ENCODE measurements at places on chromosomes 5 and 9. TPM values are rescaled to one million over a fixed set of nuclear protein-coding genes. Genes with fewer than 3 reads are reported as not detected.

IFNB1 gene
- total RNA-seq: not detected

DNAI1 gene
- total RNA-seq: not detected

SUSD3 gene
- 29.7 TPM for total RNA-seq

IFNA21 gene
- total RNA-seq: not detected

ZNG1C gene
- 40.3 TPM for total RNA-seq

SPINK13 gene
- total RNA-seq: not detected

SLC22A4 gene
- 1.7 TPM for total RNA-seq

ZNF618 gene
- total RNA-seq: 0.25 TPM

BARHL1 gene
- total RNA-seq: not detected

- no peak for DNase-seq
Measured at GRCh38 chr5:93911609-93912008, 170.2 kb upstream of the POU5F2 start.

GRCh38 chr9:89813482-89813881 lies 208.7 kb downstream of the GADD45G start:
- DNase-seq: no peak

GRCh38 chr9:94612071-94612470 lies 18.4 kb upstream of the FBP2 start:
- no peak for DNase-seq

DNA sequence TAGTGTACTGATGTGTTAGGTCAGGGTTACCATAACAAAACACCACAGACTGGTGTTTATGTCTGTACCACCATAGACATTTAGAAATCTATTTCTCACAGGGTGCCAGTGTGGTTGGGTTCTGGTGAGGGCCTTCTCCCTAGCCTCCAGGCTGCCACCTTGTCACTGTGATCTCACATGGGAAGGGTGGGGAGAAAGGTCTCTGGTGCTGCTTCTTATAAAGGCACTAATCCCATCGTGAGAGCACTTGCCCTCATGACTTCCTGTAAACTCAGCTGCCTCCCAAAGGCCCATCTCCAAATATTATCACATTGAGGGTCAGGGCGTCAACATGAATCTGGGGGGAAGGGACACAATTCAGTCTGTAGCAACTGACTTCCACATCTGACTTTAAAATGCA lies 49.8 kb downstream of the PIK3R1 start:
- DNase-seq: no peak

DNA sequence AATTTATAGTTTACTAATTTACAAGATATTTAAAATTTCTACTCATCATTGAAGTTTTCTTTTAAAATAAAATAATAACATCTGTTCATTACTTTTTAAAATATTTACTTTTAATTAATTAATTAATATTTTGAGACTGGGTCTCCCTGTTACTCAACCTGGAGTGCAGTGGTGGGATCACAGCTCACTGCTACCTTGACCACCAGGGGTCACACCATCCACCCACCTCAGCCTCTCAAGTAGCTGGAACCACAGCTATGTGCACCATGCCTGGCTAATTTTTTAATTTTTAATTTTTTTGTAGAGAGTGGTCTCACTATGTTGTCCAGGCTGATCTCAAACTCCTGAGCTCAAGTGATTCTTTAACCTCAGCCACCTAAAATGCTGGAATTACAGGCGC lies 1013.6 kb downstream of the CDH9 start:
- DNase-seq: no peak

DNA sequence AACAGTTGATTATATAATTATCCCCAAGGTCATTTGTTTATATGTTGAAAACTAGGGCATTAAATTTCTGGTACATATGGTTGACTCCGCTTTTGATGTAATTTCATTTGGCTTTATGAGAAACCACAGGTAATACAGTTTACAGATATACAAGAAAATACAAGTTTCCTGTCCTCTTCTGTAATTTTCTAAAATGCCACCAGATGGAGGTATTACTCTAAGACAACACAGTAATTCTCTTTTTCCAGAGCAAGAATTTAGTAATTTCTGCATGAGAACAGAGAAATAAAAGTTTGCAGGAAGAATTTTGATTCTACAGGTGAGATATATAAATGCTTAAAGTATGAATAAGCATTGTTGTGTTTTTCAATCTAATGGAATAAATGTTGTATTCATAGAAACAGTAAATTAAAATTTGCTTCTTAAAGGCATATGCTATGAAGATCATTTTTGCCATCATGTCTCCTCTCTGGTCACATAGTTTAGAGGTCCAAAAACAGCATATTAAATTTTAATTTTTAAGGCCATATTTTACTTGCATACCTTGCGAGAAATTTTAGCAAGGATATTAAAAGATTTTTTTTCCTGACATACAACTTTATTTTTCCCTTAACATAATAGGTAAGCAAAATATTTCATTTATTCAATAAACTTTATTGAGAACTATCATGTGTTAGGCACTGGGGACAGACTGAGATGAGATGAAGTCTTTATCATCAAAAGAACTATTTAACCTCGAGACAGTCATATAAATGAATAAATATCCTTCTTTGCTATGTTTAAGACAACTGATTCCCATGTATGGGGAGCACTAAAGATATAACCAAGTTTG lies 22.7 kb downstream of the CHD1 start:
- DNase-seq: no peak

DNA sequence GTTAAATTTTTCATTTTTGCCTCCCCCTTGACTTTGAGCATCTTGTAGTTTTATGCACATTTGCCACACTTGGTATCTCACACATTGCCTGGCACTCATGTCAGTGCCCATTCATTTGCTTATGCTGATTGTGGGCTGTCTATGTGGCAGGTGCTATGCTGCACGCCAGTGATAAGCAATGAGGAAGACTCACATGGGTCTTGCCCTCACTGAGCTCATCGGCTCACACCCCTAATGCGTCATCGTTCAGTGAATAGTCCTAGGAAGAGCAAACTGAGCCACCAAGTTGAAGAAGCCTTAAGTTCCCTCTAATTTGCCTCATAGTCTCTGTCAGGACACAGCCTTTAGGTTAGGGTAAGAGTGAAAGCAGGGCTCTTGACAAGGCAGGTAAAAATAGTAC lies 209.4 kb upstream of the IL12B start:
- DNase-seq: no peak

DNA sequence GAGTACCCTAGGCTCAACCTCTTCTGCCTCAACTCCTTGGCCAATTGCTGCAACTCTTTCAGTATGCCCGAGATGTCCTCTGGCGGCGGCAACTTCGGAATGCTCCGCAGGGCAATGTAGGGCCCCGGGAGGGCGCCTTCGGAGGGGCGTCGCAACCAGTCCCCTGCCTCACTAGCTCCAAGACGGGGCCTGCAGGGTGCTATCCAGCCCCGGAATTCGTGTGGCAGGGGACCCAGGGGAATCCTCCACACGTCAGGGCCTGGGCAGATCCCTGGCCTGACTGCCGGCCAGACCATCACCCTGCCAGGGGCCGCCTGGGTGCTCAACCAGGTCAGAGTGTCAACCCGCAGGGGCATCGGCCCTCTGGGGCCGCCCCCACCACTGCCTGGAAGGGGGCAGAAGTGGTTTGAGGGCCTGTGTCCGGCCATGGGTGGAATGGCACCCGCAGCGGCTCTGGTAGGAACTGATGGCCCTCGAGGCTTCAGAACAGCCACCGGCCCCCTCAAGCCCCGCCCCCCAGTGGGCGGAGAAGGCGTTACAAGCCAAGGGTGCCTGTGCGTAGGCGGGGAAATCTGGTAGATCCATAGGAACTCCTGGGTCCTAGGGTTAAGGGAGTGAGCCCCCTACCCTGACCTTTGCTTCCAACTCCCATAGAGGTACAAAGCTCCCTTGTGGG lies at the start of gene POU5F2:
Gene POU5F2 (minus strand): TSS at position 465 of the 676 bp plus-strand sequence. CDS start 37 bp downstream, at position 428.
- DNase-seq: no peak

- DNase-seq: no peak
Measured at GRCh38 chr5:145991044-145991575, 54.7 kb downstream of the SH3RF2 start.

- no peak for DNase-seq
Measured at GRCh38 chr5:180438785-180439780, 55.1 kb upstream of the CNOT6 start.

DNA sequence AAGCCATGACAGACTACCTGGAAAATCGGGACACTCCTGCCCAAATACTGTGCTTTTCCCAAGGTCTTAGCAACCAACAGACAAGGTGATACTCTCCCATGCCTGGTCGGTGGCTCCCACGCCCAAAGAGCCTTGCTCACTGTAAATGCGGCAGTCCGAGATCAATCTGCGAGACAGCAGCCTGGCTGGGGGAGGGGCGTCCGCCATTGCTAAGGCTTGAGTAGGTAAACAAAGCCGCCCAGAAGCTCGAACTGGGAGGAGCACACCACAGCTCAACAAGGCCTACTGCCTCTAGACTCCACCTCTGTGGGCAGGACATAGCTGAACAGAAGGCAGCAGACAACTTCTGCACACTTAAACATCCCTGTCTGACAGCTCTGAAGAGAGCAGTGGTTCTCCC lies 272.1 kb upstream of the CCNG1 start:
- no peak for DNase-seq

GRCh38 chr9:76528056-76528455 lies 69.1 kb downstream of the GCNT1 start:
- no peak for DNase-seq

DNA sequence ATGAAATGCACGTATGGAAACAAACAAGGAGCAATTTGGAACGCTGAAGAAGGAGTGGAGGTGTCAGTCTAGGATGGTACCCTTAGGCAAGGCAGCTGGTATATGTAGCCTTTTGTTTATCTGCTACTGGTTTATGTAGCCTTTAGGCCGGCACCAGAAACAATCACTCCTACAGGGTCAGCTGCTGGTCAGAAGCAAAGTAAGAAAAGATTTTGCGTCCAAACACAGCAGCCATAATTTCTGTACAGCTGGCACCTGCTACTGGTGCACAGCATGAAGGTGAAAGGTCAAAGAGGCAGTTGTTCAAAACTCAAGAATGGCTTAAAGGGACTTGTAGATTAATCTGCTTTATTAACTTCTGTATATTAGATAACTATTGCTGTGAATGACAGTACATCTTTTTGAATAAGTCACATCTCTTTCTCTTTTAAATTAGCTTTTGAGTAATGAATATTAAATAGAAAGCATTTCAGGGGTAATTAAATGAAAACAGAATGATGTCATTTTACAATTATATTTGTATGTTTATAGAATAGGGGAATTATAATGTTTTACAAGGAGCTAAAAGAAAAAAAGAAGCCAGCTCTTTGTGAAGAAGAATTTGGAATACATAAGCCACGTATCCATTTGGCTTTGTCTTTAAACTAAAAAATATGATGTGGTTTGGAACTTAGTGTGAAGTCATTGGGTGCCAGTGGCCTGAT lies 33.1 kb upstream of the TLX3 start:
- DNase-seq: no peak

DNA sequence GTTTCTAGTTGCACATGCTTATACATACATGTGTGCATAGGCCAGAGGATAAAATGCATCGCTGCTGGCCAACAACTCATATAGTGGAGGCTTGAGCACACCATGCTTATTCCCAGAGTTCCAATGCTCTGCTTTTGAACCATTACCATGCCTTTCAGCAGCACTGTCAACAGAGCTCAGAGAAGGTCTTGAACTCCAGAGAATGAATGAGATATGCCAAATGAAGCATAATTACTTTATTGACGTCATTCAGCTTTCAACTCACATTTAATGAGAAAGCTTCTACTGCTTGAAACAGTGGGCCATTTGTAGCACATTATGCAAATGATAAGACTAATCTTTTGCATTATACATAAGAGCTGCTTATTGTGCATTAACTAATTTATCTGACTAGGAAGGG lies 765.3 kb upstream of the GRAMD2B start:
- DNase-seq: no peak

- DNase-seq: no peak
Measured at GRCh38 chr5:150503977-150504620, 3.8 kb upstream of the NDST1 start.

DNA sequence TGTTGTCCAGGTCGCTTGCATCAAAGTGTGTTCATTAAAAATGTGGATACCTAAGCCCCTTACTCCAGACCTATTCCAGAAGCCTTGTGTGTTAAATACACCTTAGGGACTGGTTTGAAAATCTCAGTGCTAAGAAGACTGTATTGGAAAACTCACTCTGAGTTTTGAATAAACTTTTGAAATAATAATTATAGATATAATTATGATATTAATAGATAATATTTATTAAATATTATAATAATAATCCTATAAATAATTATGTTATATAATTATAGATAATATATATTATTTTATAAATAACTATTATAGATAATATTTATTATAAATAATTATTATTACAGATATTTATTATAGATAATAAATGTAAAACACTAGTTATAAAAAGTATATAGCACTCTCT lies 165.3 kb downstream of the ARRDC3 start:
- no peak for DNase-seq

- no peak for DNase-seq
Measured at GRCh38 chr5:123147741-123148140, 58.7 kb downstream of the PRDM6 start.

- no peak for DNase-seq
Measured at GRCh38 chr5:181099602-181100086, 31.3 kb downstream of the OR2V1 start.

DNA sequence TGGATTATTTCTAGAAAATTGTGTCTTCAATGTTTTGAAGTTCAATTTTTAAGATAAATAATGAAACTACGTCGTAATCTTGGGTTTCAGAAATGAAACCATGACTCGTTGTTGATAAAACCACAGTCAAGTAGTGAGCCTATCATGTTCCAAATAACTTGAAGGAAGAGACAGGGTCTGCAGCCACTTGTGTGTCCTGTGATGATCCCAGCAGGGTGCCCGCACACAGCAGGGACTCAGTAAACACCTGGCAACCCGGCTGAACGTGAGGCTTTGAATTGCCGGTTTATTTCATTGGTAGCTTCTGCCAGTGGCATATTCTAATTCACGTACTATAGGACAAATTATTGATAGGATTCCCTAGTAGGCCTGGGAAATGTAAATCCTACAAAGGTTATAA lies 679.6 kb downstream of the IRX1 start:
- no peak for DNase-seq

DNA sequence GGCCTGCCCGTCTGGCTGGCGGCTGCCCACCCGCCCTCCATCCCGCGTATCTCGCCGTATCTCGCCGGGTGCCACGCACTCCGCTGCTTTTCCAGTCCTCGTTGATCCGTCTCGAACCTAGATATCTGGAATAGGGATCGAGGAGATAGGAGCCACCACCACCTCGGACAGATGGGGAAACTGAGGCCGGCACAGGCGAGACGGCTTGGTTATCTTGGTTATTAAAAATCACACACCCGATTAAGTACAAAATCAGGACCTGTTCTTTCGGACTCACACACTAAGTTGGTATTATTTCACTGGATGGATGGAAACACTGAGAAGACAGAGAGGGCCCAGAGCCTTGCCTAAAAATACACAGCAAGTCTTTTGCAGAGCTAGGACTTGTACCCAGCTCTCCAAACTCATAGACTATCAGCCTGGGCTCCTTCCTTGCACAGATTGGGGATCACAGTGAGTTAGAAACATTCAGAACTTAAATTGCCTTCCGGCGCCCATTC lies 678 bp downstream of the SLC26A2 start:
- no peak for DNase-seq

GRCh38 chr9:136318111-136318775 lies 9.1 kb upstream of the GPSM1 start:
- DNase-seq: no peak

Data from activated T-helper 2 cell treated with anti-CD3 and anti-CD28 coated beads, Interferon-gamma antibody, Interleukin-2, Interleukin-4, amounts not matched to agents 10 μg/mL and 5 μg/mL and 100 μg/mL, durations not matched to agents 14 hours and 24 hours and 36 hours (primary cell).